Stimulated activated CD8-positive, alpha-beta memory T cell treated with anti-CD3 and anti-CD28 coated beads, Interleukin-4, amount 100 ng/mL, for 4 hours (primary cell): ENCODE measurements at places on chromosomes 4 and X.

GRCh38 chr4:36388710-36389109 is 107.3 kb downstream of the DTHD1 start:
- no peak for DNase-seq

GRCh38 chr4:169510617-169511016 is 101.8 kb downstream of the NEK1 start:
- no peak for DNase-seq

- no peak for DNase-seq
Measured at GRCh38 chrX:21933077-21933476, 7.4 kb upstream of the SMS start.

DNA sequence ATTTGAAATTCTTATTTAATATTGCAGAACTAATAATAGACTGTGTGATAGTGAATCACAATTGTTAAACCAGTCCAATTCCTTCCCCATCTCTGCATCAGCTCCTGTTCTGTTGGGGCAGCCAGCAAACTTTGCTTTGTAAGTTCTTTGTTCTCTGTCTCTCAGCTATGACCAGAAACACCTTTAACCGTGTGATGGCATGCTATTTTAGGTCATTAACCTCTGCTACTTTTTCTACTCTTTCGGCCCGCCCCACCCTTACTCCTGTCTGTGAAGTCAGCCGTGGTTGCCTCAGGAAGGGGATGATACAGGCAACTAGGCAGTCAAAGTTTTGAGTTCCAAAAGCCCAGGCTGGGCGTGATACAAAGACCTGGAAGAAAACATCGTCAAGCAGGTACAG is 51.3 kb upstream of the EGFL6 start:
- DNase-seq = no peak

DNA sequence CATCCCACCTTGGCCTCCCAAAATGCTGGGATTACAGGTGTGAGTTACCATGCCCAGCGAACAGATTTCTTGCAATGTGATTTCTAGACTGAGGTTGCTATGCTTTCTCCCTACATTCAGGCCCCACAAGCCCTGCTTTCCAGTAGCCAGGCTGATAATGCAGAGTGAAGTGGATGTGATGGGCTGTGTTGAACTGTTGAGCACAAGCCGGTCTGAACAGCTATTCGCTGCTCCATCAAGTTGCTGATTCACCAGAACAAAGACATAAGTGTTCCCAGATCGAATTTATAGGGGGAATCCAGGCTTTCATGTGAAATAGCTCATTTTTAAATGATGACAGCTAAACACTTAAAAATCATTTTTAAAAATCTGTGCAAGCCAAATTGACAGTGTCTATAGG is 8.0 kb downstream of the NIPAL1 start:
- no peak for DNase-seq

DNA sequence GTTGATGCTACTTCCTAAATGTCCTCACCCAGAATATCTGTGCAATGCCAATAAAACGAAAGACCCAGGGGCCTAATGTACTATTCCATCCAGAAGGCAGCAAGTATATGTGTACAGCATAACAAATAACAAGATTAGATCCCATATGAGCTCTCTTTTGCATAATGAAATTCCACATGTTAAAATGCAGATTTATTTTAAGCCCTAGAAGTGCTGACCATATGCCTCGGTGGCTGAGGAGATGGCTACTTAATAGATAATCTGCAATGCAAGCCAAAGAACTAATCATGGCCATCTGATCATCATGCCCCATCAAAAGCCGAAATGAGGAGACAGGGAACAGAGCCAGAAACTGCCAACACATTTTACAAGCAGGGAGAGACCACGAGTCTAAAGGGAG is 293.5 kb downstream of the KCNIP4 start:
- no peak for DNase-seq

- no peak for DNase-seq
Measured at GRCh38 chrX:42597481-42597880, 180.5 kb downstream of the PPP1R2C start.

DNA sequence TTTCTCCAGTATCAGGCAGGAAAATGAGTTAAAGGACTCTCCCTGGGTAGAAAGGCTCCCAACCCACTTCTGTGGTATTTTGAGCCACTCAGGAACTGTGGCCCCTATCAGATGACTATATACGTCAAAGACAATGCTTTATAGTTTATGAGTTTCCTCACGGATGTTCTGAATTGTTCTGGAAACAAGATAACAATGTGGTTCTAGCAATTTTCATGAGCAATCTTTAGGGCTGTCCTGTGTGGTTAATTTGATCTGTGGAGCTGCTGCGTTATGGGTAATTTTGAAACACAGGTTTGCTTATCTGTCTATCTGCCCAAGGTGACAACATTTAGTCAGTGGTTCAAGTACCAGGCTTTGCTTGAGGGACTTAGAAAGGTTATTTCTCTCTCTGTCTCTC is 46.7 kb upstream of the IL2 start:
- DNase-seq = no peak

GRCh38 chrX:7689791-7690412 is 153.1 kb upstream of the VCX start:
- no peak for DNase-seq

- DNase-seq = no peak
Measured at GRCh38 chr4:128376303-128376702, 88.7 kb upstream of the PGRMC2 start.

DNA sequence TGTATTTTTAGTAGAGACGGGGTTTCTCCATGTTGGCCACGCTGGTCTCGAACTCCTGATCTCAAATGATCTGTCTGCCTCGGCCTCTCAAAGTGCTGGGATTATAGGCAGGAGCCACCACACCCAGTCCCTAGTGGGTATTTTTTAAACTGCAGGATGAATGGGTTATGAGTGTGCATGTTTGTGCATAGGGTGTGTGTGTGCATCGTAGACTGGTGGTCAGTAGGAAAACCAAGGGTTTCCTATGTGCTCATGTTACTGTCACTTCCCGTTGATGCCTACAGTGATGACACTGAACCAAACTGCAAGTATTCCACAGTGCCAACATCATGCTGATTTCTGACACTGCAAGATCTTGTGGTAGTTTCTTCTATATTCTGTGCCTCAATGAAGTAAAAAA is 41.1 kb downstream of the DDIT4L start:
- no peak for DNase-seq

- no peak for DNase-seq
Measured at GRCh38 chrX:51026862-51027261, 116.3 kb downstream of the BMP15 start.

DNA sequence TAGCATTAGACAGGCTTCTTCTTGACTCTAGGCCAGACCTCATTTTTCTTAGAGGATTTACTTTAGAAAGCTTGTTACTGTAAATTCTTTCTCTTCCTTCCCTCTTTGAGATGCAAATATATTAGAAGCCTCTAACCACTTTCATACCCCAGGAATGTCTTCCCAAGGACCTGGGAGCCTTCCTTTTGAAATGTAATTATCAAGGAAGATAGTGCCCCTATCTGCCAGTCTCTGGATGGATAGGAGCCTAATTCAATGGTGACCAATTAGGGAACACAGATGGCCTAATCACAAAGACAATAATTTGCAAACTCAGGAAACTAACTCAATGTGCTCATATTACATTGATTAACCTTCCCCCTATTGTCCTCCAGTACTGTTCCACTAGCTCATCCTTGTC is 145.6 kb upstream of the DCAF8L1 start:
- DNase-seq = no peak

DNA sequence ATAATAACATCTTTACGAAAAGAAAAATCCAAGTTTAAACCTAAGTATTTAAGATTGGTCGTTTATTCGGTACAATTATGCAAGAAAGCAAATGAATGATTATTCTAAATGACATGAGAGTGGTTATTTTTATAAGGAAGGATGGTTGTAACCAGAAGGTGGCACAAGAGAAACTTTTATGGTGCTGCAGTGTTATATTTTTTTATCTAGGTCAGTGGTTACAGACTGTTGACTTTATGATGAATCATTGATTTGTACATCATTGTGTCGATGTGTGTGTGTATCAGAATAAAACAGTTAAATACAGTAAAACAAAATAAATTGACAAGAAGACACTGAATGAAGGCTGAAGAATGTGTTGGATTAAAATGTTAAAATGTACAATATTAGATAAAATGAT is 9.8 kb downstream of the DCAF8L2 start:
- no peak for DNase-seq
